Activated CD8-positive, alpha-beta memory T cell treated with anti-CD3 and anti-CD28 coated beads for 1 hour (primary cell): ENCODE measurements at places on chromosomes 4 and X.

- DNase-seq, result no peak
Observed at GRCh38 chr4:75895744-75896314, 6.4 kb downstream of the PPEF2 start.

DNA sequence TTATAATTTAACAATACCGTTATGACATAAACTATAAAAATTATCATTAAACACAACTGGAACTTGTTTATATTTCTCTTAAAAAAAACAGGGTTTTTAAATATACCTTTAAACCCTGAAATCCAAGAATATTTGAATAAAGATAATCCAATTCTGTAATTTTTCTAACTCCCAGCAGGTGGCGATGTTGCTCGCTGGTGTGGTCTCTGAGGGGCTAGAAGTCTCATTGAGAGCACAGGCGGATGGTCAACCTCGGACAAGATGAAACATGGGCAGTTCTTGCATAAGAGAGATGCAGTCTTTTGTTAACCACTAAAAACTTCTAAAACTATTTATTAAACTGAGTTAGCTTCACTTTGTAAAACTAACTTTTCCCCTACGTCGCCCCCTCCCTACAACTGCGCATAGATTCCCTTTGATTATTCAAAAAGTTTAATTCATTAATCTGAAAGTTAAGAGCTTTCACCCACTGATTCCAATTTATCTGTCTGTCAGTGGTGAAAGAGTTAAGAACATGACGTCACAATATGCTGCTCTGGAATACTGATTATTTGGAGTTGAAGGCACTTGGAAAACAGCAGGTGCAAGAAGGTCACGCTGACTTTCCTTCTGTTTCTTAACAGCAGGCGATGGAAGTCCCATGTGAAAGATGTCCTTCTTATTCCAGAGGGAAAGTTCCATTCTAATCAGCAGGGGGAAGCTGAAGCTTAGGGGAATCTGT, 29.5 kb downstream of the DMP1 start:
- no peak for DNase-seq

DNA sequence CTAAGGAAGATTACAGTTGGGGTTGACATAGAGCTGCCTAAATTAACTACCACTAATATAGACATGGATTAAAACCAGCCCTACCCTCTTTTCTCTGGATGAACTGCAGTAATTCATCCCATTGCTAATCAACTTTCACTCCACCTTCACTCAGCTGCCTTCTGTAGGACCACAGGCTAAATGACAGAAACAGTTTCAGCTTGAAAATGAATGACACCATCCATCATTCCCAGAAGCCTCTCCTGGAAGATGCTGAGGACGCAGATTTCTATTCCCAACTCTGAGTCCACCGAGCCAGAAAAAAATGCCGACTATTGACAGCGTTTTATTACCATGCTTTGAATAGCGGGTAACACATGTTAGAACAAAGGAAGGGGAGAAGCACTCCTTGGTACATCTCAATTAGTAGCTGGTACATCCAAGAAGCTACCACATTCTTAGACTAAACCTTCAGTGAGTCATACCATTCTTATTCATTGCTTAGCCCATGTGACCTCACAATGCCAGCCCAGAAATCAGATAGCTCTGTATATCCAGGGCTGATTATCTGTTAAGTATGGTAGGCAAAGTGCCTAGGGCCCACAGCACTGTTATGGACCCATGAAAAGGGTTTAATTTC, 25.3 kb downstream of the DCX start:
- DNase-seq, result no peak

- no peak for DNase-seq
Observed at GRCh38 chr4:137535718-137536117, 3.4 kb upstream of the PCDH18 start.

DNA sequence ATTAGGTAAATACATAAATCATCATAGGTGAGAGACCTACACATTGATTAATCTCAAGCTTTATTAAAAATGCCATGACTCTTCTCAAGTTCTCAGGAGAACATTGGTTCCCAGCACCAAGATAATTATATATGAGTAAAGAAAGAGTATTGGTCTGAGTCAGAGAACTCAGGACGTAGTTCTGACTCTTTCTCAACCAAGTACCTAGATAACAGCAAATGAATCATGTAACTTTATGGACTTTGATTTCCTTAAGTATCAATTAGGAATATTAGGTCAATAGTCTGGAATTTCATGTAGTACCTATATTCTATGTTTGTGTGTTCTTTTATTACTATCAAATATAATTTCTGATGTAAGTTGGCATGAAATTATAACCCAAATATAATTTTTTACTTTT, 409.9 kb downstream of the GABRG1 start:
- DNase-seq, result no peak

GRCh38 chr4:72604324-72604723, 35.3 kb upstream of the ADAMTS3 start:
- DNase-seq, result no peak

- DNase-seq, result no peak
Observed at GRCh38 chrX:124098089-124098488, 136.6 kb downstream of the STAG2 start.

GRCh38 chr4:6501171-6501570, 28.8 kb upstream of the PPP2R2C start:
- no peak for DNase-seq

- DNase-seq, result no peak
Observed at GRCh38 chr4:61374447-61374891, 174.3 kb downstream of the ADGRL3 start.

DNA sequence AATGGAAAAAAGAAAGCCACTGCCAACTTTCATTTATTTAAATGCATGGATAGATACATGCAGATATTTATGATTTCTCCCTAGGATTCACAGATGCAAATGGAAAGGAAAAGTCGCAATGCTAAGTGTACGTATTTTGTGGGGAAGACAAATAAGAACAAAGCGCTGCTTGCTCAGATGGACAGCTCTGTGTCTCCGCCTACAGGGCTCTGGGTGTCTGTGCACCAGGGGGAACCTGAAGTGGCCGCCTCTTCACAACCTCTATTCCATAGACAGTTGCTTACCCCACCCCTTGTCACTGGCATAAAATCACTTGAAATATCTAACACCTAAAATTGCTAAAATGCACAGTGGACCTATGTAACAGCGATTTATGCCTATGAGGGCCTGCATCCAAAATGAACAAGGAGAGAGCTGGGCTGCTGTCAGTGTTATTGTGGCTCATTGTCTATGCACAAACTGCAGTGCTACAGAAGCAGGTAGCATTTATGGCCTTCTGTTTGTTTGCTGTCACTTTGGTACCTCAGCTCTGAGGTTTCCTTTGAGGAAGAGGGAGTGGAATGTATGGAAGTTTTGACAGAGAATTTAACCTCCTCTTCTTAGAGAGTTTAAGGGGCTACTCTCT, 58.6 kb upstream of the PAGE1 start:
- no peak for DNase-seq

DNA sequence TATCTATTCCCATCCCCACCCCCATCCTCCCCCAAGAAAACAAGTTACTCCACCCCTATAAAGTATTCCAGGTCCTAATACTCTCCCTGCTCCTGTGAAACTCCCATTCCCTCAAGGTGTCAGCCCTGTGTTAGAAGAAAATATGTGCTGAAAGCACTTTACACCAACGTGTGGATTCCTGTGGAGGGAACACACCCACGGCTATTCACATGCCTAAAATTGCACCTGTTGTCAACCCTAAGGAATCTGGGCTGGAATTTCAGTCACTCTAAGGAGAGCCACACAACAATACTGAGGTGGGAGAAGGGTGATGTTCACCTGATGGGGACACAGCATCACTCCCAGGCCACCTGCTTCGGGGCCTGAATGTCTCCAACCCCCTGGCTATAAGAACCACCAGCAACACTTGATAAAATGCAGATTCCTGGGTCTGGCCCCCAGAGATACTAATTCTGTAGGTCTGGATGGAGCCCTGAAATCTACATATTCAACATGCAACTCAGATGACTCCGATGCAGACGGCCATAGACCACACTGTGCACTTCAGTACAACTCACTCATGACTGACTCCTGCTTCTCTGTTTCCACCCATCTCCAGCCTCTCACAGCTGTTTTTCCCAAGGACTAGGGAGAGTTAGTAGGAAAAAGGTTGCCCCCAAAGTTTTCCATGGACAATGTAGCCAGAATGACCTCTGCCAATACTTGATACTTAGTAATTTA, 15.8 kb downstream of the SCD5 start:
- DNase-seq, result no peak

- DNase-seq, result no peak
Observed at GRCh38 chr4:76745240-76745639, 152.7 kb downstream of the SOWAHB start.

GRCh38 chr4:139386421-139386820, 67.5 kb upstream of the RAB33B start:
- no peak for DNase-seq
